ENCODE measurements at places on chromosomes 2 and 18.

- DNase-seq = no peak
Observed at GRCh38 chr2:6535572-6535971, 330.1 kb downstream of the CMPK2 start.

DNA sequence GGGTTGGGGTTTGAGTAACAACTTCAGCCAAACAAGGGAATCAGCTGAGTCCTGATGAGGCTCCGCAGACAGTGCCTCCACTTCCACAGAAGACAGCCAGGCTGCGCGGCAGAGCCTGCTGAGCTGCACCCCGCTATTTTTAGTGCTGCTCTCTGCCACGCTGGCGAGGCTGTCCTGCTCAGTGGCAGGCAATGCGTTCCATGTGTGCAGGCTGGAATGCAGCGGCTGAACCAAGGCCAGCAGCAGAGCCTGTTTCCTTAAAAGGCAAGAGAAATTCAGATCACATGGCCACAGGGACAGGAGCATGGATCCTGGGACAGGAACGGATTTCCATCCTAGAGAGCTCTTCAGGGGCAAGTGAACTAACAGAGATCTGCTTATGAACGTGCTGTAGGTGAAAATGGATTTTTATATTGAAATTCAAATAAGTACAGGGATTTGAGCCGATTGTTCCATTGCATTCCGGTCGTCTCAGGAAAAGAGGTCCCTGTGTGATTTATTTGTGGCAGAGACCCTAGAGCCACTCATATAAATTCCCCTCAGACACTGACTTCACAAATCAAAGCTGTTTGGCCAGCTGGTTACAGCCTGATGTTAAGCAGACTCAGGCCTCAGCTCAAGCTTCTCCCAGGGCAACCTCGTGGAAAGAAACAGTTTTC lies 98.7 kb downstream of the COL6A3 start:
- no peak for DNase-seq

- no peak for DNase-seq
Observed at GRCh38 chr2:179140571-179140970, 90.6 kb upstream of the CCDC141 start.

DNA sequence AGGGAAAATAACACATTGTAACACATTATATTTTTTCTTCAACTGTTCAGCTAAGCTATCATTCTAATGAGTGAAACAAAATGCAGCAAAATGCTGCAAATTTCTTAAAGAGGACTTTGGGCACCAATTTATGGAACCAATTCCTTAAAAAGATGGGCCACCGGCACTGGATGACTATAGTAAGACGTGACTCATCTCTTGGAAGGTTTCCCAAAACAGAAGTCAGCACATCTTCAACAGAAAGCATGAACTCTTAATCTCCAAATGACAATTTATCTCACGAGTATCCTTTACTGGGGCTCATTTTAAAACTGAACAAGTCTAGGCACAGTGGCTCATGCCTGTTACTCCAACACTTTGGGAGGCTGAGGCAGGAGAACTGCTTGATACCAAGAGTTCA lies 213.4 kb downstream of the CDH20 start:
- DNase-seq = no peak

GRCh38 chr2:236583621-236584203 lies 14.1 kb downstream of the ACKR3 start:
- no peak for DNase-seq

GRCh38 chr2:222307143-222307756 lies 8.5 kb upstream of the PAX3 start:
- DNase-seq = no peak

- no peak for DNase-seq
Observed at GRCh38 chr2:96625571-96626552, 12.2 kb downstream of the KANSL3 start.

DNA sequence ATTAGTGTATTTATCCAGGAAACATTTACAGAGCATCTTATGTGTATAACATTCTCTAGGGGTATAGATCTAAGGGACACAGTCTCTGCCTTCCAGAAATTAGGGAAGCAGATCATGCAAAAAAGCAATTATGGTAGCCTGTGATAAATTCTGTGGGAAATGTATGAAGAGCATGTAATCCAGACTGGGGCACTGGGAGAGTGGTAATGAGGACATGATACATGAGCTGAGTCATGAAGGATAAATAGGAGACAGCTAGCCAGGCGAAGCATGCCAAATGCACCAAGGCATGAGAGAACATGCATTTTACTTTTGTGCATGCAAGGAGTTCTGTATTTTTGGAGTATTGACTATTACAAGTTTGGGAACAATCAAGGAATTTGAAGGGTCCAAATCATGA lies 8.9 kb upstream of the RPRM start:
- no peak for DNase-seq

DNA sequence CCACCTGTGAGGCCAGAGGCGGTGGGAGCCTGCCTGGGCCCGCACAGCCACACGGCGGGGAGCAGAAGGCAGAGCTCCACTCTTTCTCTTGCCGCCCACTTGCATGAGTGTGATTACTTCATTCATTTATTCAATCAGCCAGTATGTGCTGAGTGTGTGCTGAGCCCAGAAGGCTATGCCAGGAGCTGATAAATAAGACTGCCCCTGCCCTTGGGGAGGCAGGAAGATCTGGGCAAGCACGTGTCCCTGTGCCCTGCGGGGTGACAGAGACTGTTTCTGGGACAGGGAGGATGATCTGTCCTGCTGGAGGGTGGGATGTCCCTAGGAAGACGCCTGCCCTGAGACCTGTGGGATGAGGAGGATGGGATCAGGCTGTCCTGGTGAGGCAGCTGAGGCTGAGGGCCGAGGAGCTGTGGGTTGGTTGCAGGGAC lies 250.8 kb downstream of the DYSF start:
- no peak for DNase-seq

- no peak for DNase-seq
Observed at GRCh38 chr18:12377556-12378197, 650 bp upstream of the AFG3L2 start.

DNA sequence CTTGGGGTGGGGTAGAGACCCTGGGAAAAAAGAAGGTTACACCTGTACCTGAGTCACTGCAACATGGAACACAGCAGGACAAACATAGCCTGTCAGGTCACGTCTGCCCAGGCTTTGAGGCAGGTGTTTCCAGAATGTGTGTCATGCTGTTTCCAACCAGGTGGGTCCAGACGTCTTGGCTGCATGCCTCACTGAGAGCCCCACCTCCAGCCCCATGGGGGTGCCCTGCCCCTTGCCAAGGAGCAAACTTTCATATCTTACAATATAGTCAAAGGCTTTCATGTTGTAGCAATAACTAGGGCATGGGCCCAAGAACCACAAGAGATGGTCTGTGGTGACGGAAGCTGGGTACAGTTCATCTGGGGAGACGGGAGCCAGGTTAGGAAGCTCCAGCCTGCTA lies 499.7 kb downstream of the BCL11A start:
- peak; percentile 77 for DNase-seq

DNA sequence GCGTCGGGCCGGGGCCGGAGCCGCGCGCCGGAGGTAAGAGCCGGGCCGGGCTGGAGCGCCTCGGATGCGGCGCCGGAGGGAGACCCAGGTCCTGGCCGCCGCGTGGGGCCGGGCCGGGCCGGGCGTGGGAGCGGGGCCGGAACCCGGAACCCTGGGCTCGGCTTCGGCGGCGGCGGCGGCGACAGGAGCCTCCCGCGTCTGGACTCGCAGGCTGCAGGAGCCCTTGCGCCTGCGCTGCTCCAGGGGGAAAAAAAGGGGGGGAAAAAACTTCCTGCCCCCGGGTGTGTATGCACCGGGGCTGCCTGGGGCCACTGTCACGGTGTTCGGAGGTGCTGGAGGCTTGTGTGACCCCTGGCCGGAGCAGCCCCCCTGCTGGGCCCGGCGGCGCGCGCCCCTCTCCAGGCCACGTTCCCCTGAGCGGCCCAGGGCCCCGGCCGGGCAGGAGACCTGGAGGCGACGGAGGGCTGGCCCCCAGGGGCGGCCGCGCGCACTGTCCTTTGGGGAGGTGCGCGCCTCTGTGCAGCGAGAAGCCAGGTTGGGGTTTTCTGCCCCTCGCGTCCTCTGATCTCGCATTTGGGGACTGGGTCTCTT lies 864 bp downstream of the KLHL29 start:
- no peak for DNase-seq

DNA sequence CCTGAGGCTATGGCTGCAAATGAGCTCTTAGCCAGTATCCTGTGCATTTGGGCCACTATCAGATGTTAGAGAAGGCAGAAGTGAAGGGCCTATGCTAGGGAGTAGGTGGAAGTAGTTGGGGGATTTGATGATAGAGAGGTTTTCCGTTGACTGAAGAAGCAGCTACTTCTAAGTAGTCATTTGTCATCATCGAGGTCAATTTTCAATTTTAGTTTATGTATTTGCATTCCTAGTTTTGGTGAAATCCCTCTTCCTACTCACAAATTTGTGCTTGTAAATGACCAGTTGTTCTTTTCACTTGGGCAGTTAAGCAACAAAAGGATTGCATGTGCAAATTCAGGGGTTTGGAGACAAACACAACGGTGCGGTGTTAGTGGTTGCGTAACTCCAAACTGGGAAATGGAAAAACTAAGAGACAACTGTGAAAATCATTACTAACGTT lies 48.5 kb upstream of the PELI1 start:
- DNase-seq = no peak

DNA sequence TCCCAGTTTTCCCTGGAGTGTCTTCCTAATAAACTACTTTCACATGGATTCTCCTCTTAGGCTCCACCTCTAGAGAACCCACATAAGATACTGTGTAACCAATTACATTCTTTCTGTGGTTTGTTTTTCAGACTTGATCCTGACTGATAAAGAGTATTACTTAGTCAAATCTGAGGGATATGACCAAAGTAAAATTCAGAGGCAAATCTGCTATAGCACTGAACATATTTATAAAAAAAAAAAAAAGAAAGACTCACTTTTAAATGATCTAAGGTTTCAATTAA lies 13.9 kb downstream of the CKAP2L start:
- no peak for DNase-seq

GRCh38 chr18:22585821-22586220 lies 168.1 kb upstream of the CTAGE1 start:
- DNase-seq = no peak

DNA sequence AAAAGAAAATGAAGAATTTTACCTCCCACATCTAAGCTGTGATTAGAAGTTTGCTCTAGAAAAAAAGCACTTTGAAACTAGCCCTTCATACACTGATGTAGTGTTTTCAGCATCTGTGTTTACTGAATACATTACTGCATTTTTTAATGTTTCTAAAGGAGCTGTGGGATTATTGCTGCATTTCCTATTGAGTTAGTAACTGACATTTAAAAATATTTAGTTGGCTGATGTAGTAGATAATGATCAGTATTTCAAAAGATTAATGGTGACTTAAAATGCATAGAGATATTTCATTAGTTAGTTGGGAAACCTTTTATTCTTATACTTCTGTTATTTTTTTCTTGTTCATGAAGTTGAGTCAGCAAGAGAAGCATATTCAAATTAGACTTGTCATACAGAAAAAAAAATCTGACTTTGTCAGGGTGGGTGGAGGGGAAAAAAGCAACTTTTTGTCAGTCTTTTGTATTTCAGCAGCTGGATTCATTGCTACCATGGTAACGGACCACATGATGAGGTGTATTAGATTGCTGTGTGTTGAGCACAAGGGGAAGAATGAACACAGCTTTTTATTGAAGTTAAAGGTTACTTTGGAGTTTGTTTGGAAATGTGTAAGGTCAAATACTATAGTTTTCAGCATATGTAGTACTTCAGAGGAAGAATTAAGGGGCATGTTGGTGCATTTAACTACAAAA lies at the start of gene DTNA:
TSS of gene DTNA (plus strand) at position 549 of the 692 bp plus-strand sequence. CDS start 45,679 bp downstream, outside the sequence.
- no peak for DNase-seq

DNA sequence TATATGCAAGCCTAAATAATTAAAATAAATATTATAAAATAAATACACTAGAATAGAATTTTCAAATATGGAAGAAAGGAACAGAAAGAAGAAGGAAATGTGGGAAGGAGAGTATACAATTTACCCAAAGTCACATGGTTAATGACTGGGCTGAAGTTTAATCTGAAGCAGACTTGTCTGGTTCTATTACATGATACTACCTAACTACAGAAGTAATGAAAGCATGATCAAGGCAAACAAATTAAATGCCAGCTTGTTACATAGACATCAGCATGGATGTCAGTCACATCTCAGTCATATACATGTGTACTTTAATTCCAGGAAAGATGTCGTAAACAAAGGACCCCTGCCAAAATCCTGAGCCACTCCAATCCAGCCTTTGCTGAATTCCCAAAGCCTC lies 1060.8 kb downstream of the CNTNAP5 start:
- no peak for DNase-seq

GRCh38 chr18:7597500-7597899 lies 30.4 kb downstream of the PTPRM start:
- no peak for DNase-seq

GRCh38 chr2:180004731-180005130 lies 2.4 kb downstream of the CWC22 start:
- no peak for DNase-seq

DNA sequence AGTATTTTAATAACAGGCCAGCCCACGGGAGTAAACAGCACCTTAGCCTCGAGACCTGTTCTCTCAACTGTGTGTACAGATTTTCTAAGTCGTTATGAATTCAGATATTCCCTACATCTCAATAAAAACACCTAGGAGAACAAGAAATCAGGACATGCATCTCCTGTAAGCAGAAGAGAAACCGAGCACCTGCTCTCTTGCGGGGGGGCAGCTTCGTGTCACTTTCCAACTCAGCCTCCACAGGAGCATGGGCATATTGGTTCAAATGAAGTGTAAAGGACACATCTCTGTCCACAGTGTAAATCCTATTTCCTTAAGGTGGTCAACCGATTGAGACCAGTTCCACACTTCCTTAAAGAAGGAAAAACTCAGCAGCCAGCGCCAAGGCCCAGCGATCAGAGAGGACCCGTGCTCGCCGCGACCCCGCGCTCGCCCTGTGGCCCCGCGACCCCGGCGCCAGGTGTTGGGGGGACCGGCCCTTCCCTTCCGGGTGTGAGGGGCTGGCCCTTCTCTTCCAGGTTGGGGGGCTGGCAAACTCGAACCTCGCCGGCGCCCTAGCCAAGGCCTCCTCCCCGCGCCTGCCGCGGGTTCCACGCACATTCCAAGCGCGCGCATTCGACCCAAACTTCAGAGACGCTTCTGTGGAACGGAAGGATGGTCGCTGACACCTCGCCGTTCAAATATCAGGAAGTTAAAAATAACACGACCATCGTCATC lies 652 bp downstream of the SH3YL1 start:
- DNase-seq = no peak

DNA sequence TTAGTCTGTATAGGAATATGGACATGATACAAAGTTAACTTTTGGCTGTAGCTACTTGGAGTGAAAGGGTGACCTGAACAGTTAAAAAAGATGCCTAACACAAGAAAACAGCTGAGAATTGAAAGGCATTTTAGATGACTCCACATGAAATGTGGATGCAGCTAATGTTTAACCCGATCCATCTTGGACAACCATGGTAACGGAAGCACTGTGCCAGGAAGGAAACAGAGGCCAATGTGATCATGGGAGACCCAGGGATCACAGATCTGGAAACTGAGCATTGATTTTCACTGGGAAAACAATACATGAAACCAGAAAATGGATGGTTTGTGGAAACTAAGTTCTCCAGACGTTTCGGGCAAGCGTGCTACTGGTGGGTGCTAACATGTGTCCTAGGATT lies 669.1 kb downstream of the GALR1 start:
- no peak for DNase-seq
